GM12864 (cell line): ENCODE measurements at places on chromosomes 13 and 19.

DNA sequence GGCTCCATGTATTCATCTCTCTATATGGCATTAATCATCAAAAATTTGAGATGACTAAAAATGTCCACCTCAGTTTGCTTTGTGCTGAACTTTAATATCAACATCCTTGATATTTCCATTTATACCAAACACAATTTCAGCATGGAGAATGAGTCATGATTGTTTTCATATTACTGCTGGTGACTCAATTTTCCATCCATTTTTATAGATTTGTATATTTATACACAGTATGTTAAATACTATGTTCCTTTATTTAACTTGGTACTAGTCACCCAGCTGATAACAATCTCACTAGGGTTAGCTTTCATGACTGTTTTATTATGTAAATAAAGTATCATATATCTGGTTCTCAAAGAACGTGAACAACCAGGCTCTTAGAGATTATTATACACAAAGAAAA, 1255.1 kb downstream of the SLITRK1 start:
- DNase-seq, result no peak

DNA sequence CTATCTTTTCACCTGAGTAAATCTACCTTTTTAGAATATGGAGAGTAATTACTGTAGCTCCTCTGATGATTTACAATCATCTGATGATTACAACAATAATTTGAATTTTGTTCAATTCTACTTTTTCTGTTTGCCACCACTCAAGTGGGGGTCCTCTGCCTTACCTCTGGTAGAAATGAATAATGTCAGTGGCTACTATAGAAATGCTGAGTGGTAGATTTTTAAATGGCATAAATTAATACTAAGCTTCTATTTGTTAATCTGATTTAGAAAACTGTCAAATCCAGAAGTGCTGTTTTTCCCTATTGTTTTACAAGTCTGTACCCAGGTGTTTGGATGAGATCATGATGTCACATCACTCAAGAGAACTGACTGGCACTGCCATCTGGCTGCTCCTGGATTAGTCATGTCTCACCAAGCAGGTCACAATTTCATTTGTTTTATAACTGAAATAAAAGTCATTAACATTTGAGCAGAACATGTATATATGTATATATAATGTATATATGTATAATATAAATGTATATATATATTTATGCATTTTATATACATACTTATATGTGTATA, 494.8 kb downstream of the TBC1D4 start:
- no peak for DNase-seq

- DNase-seq, result no peak
These were observed 1547.8 kb downstream of the EFNB2 start for GRCh38 chr13:104987621-104988020.

DNA sequence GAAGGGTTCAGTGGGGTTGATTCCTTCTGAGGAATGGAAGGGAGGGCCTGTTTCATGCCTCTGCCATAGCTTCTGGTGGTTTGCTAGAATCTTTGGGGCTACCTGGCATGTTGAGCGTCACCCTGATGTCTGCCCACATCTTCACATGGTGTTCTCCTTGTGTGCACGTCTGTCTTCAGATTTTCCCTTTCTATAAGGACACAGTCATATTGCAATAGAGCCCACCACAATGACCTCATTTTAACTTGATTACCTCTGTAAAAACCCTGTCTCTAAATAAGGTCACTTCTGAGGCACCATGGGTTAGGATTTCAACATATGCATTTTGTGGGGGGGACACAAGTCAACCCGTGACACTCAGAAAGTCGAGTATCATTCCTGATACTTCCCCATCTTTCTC, 257.9 kb downstream of the COG6 start:
- DNase-seq, result no peak

GRCh38 chr13:48760626-48761025, 106.9 kb downstream of the CYSLTR2 start:
- DNase-seq, result no peak

GRCh38 chr19:53818756-53819155, 5.4 kb downstream of the NLRP12 start:
- no peak for DNase-seq

DNA sequence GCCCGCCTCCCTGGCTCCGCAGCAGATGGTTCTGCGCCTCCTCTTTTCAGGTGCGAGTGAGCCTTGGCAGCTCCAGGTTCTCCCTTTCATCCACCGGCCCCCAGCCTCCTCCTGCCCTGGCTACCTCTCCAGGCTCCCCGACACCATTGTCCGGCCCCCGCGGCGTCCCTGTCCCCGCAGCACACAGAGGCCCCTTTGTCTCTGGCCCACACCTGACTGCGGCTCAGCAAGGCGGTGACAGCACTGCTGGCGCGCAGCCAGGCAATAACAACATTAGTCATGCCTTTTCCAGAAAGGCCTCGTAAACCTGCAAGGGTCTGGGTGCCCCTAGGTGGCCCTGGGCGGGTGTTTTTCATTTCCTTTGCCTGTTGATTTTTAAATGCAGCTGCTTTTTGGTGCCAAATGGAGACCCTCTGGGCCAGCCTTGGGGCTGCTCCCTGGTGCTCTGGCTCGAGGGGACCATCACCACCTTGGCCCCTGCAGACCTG, 73.2 kb upstream of the MEDAG start:
- DNase-seq, result no peak

- DNase-seq, result no peak
These were observed 454 bp downstream of the BLVRB start for GRCh38 chr19:40465025-40465556.

DNA sequence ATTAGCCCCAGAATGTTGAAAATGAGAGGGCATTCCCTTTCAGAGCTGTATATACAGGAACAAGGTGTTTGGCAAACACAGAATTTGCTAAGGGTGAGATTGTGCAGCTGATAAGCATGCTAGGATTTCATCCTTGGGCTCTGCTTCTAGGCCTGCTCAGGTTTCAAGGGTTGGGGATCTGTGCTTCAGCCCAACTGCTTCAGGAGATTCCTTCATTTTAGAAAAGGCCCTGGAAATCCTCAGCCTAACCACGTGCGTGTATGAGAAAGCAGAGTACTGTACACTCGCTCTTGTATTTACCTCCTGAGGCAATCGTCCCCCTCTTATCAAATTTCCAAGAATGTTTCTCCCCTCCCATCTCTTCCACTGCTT, 291.6 kb upstream of the ARGLU1 start:
- no peak for DNase-seq

- no peak for DNase-seq
These were observed 688 bp downstream of the ZNF606 start for GRCh38 chr19:58001895-58002369.

DNA sequence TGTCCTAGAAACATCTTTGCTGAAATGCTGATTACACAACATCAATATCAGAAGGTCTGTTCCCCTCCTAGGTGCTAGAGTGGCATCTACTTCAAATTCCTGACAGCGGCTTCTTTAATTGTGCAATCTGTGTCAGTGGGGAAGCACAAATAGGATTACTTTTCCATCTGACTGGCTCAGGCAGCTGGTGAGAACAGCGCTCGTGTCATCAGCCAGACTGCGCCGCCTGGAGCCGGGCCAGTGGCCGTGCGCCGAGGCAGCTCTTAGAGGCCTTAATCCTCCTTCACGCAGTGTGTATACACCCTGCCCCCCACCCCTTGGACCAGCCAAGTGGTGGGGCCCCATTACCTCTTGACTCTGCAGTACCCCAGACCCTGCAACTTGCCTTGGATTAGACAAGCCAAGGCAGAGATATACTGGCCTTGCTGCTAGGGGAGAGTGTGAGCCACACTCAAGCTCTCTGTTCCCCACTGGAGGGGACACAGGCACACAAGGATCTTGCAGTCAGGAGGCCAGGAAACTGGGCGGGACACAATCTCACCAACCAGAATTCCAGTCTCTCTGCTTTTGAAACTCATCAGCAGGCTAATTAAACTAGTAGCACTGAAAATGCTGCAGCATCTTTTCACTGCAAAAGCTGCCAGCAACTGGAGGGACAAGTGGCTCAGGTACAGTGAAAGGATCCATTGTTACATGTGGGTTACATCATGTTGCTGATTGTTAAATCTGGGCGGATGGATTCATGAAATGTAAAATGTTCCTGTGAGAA, 48.9 kb upstream of the EPHX3 start:
- DNase-seq, result no peak

DNA sequence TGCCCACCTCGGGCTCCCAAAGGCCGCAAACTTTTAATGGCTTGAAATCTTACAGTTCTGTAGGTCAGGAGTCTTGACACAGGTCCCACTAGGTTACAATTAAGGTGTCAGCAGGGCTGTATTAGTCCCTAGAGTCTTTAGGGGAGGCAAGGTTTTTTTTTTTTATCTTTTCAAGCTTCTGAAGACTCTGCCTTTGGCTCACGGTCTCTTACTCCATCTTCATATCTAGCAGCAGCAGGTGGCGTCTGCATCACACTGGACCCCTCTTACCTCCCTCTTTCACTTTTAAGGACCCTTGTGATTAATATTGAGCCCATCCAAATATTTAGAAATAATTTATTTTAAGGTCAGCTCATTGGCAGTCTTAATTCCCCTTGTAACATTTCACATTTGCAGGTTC, 11.6 kb downstream of the MIR17HG start:
- DNase-seq, result no peak

- no peak for DNase-seq
These were observed 22.0 kb upstream of the GJB6 start for GRCh38 chr13:20254076-20254475.

GRCh38 chr19:10517760-10518443, 655 bp upstream of the S1PR5 start:
- DNase-seq, result no peak

- DNase-seq, result no peak
These were observed 497.5 kb downstream of the COG6 start for GRCh38 chr13:40152922-40153321.

GRCh38 chr13:46396341-46396740, 9.3 kb upstream of the RUBCNL start:
- no peak for DNase-seq

DNA sequence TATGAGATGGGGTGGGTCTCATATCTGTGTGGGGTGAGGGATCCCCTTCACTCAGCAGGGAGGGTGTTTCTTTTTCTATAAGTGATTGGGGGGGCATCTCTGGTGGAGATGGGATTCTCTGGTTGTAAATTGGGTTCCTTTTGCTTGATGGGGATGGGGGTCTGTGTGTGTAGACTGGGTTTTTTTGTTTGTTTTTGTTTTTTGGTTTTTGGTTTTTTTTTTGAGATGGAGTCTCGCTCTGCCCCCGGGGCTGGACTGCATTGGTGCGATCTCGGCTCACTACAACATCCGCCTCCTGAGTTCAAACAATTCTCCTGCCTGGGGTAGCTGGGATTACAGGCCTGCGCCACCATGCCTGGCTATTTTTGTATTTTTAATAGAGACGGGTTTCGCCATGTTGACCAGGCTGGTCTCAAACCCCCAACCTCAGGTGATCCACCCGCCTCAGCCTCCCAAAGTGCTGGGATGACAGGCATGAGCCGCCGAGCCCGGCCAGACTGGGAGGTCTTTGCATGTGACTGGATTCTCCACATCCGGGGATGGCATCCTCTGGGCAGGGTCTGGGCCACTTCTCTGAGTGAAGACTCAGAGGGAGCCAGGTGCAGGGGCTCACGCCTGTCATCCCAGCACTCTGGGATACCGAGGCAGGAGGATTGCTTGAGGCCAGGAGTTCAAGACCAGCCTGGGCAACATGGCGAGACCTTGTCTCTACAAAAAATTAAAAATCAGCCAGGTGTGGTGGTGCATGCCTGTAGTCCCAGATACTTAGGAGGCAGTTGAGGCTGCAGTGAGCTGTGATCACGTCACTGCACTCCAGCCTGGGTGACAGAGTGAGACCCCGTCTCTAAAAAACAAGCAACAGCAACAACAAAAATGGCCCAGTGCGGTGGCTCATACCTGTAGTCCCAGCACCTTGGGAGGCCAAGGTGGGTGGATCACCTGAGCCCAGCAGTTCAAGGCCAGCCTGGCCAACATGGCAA, 799 bp downstream of the MYBPC2 start:
- DNase-seq, result no peak

- DNase-seq, result no peak
These were observed 20.1 kb downstream of the GPR18 start for GRCh38 chr13:99237981-99238662.

- DNase-seq, result no peak
These were observed 51.0 kb downstream of the ZNF146 start for GRCh38 chr19:36265856-36266374.

DNA sequence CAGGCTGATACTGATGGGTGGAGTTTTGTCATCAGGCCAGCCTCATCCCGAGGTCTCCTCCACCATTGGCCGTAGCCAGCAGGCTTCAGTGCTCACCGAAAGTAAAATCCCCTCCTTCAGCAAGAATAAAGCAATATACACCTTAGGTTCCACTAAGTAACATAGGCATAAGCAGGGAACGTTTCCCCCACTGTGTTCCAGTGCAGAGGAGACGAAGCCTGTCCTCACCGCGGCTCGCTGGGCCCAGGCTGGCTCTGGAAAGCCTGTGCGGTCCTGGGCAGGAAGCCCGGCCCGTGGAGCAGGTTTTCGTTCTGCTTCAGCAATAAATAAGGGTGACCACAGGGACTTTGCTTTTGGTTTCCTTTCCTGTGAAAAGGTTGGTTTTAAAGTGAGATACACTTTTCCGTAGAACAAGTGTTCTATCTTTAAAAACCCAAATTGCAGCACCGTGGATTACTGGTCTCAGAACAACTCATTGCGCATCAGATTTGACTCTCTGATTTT, 16.3 kb upstream of the TEX29 start:
- DNase-seq, result peak; percentile 24

DNA sequence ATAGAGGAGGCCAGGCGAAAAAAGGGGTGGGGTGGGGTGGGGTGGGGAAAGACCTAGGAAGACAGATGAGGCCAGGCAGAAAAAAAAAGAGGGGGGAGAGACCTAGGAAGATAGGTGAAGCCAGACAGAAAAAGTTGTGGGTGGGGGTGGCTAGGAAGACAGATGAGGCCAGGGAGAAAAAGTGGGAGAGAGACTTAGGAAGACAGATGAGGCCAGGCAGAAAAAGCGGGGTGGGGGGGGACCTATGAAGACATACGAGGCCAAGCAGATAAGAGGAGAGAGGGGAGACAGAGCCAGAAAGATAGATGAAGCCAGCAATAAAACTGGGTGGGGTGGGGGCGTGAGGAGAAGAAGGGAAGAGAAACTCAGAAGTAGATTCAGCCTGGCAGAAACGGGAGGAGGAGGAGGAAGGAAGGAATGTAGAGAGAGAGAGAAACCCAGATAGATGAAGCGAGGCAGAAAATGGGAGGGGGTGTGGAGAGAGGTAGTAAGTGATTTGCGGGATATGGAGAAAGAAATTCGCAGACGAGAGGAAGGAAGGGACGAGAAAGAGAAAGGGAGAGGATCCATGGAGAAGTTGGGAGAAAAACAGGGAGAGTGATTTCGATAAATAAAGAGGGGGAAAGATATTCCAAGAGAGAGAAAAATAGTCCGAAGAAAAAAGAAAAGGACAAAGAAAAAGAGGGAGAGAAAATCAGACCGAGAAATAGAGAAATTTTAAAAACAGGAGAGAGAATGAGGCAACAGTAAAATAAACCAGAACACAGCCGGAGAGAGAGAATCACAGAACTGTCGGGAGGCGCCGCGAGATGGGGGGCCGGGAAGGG, 12.2 kb upstream of the CACNG6 start:
- DNase-seq, result no peak
